Central memory CD4-positive, alpha-beta T cell (primary cell): ENCODE measurements at places on chromosomes 12 and 14.
A peak's percentile ranks its signal among the peaks of the same experiment; 100 is the strongest.

DNA sequence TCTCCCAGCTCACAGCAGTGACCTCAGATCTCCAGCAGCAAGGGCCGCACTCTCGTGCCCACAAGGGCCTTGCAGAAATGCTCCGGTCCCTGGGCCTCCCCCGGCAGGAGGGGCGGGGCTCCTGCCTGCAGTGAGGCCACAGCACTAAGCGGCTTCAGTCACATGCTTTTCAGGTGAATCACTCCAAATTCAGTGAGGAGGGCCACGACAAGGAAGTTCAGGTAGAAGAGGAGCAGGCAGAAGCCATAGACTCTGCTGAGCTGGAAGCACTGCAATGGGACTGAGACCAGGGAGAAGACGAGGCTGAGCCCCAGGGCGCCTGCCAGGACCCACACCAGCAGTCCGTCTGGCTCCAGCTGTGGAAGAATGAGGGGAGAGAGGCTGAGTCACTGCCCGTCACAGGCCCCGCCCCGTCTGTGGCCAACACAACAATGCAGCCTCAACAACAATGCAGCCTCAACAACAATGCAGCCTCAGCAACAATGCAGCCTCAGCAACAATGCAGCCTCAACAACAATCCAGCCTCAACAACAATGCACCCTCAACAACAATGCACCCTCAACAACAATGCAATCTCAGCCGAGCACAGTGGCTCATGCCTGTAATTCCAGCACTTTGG, 35.2 kb downstream of the SLC8B1 start:
- DNase-seq, result no peak

- DNase-seq, result no peak
These were observed 52.2 kb downstream of the KRT80 start for GRCh38 chr12:52139579-52140062.

GRCh38 chr14:68312884-68313610, 479.8 kb downstream of the ZFP36L1 start:
- no peak for DNase-seq

- DNase-seq, result no peak
These were observed 39.3 kb upstream of the TMCC3 start for GRCh38 chr12:94689646-94690036.

DNA sequence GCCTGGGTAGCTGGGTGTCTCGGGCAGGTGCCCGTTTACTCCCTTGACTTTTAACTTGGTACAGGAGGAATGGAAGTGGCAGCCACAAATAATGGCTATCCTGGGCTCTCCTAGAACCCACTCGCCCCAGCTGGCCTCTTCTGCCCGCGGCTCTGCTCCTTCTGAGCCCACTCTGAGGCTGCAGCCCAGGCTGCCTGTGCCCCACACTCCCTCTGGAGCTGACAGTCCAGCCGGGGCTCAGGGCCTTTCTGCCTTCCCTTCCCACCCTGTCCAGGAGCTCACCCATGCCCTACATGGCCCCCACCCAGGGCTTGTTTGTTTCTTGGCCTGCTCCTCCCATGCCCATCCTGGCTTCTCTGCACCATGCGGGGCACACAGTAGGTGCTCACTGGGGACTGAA, 15.6 kb downstream of the ZNF839 start:
- no peak for DNase-seq

GRCh38 chr12:53427905-53428594, 4.4 kb downstream of the AMHR2 start:
- DNase-seq, result no peak

DNA sequence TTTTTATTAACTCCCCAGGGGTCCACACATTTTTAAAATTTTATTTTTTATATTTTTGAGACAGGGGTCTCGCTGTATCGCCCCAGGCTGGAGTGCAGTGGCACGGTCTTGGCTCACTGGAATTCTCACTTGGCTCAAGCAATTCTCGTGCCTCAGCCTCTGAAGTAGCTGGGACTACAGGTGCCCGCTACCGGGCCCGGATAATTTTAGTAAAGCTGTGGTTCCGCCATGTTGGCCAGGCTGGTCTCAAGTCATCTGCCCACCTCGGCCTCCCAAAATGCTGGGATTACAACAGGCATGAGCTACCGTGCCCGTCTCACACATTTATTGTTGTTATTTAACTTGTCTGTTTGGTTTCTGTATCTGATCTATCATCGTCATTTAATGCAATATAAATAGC, 307.4 kb downstream of the TMTC2 start:
- no peak for DNase-seq

- no peak for DNase-seq
These were observed 116.5 kb downstream of the MGAT4C start for GRCh38 chr12:86139671-86140070.

DNA sequence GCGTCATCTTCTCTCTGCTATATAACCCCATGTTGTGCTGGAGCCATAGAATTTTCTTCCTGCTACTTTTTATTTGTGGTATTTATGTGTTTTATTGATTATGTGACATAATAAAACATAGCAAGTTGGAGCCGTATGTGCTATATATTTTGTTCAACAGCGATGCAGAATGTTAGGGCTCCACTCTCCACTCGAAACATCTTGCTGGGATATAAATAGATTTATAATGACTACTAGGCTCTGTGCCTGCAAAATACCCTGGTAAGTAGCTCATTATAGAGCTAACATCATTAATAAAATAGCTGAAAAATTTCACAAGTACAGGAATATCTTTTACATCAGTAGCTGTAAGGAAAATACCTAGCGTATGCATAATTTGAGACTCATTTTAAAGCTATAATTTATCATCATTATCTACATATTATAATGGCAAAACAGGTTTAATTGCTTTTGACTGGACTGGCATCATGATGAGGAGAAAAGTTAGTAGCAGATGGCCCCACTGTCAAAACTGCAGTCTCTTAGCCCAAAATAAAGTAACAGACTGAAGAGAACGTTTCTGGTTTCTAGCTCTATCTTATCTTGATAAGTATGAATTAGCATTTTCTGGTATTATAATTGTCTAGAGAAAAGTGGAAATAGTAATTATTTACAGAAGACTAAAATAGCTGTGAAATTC, 263.0 kb downstream of the NEDD1 start:
- DNase-seq, result no peak

GRCh38 chr12:124273630-124274029, 21.3 kb upstream of the RFLNA start:
- DNase-seq, result no peak

- DNase-seq, result peak; percentile 61
These were observed 24.8 kb downstream of the FOS start for GRCh38 chr14:75303381-75303789.
